Activated naive CD8-positive, alpha-beta T cell treated with anti-CD3 and anti-CD28 coated beads, Interleukin-2, amount 50 U/mL, for 24 hours (primary cell): ENCODE measurements at places on chromosomes 4 and X.

GRCh38 chr4:6124386-6125102, 75.8 kb downstream of the JAKMIP1 start:
- peaks cover 3% of the 10 kb centered on the region for H3K4me1 ChIP-seq
- no peaks in the 10 kb centered on the region for H3K27me3 ChIP-seq
- no peak overlapping the region for H3K4me3 ChIP-seq
- no peak overlapping the region for H3K27ac ChIP-seq
- no peaks in the 10 kb centered on the region for H3K36me3 ChIP-seq

DNA sequence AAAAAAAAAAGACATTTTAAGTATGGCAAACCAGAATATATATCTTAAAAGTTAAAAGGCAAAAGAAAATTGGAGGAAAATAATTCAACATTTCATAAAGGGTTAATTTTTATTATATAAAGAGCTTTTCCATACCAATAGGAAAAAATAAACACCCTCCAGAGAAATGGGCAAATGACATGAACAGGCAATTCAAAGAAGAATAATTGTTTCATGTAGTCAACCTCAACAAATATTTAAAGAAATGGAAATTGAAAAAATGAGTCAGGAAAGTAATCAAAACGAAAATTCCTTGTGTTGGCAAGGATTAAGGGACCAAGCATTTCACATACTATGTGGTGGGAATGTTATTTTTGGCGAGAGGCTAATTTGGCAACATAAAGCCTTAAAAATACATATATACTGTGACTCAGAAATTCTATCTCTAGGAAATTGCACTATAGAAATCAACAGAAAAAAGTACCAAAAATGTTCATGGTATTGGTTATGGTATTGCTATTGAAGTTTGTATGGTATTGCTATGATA, 87.6 kb downstream of the HAUS3 start:
- H3K27ac ChIP-seq: no peak overlapping the region
- H3K4me3 ChIP-seq: no peak overlapping the region
- no peak for DNase-seq
- H3K27me3 ChIP-seq: no peaks in the 10 kb centered on the region
- H3K36me3 ChIP-seq: peaks cover 2% of the 10 kb centered on the region

DNA sequence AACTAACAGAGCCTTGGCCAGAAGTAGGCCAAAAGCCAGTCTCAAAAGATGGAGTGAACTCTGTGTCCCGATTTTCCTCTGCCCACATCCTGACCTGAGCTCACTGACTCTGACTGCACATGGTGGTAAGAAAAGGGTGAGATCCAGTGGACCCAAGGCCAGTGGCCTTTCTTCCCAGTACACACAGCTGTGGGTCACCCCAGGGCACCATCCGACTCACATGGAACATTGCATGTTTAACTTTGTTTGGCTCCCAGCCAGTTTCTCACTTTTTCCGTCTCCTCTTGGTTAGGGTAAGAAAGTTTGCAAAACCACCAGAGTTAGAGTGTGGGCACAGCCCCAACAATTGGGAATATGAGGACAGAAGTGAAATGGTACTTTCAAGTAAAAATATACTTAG, 69.8 kb downstream of the GAB1 start:
- H3K4me3 ChIP-seq: no peak overlapping the region
- DNase-seq: peak; percentile 44
- no peaks in the 10 kb centered on the region for H3K36me3 ChIP-seq
- H3K27ac ChIP-seq: peak overlapping the region; percentile 2
- H3K4me1 ChIP-seq: peaks cover 42% of the 10 kb centered on the region

DNA sequence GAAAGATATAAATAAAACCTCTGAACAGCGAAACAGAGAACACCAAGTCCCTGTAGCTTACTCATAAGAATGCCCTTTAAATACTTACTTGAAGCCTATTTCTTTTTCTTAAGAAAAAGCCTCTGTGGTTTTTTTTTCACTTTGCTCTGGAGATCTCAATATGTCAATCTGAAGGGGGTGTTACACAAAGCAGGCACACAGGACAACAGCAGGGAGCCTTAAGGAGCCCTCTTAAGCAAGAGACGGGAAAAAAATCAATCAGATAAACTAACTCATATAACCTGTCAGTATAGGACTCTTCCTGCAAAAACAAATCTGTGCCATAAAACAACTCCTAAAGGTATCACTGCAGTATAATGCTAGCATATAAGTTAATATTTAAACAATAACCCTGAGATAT, 611.1 kb upstream of the ATOH1 start:
- no peaks in the 10 kb centered on the region for H3K4me1 ChIP-seq
- H3K27ac ChIP-seq: no peak overlapping the region
- H3K27me3 ChIP-seq: no peaks in the 10 kb centered on the region
- no peak overlapping the region for H3K4me3 ChIP-seq

DNA sequence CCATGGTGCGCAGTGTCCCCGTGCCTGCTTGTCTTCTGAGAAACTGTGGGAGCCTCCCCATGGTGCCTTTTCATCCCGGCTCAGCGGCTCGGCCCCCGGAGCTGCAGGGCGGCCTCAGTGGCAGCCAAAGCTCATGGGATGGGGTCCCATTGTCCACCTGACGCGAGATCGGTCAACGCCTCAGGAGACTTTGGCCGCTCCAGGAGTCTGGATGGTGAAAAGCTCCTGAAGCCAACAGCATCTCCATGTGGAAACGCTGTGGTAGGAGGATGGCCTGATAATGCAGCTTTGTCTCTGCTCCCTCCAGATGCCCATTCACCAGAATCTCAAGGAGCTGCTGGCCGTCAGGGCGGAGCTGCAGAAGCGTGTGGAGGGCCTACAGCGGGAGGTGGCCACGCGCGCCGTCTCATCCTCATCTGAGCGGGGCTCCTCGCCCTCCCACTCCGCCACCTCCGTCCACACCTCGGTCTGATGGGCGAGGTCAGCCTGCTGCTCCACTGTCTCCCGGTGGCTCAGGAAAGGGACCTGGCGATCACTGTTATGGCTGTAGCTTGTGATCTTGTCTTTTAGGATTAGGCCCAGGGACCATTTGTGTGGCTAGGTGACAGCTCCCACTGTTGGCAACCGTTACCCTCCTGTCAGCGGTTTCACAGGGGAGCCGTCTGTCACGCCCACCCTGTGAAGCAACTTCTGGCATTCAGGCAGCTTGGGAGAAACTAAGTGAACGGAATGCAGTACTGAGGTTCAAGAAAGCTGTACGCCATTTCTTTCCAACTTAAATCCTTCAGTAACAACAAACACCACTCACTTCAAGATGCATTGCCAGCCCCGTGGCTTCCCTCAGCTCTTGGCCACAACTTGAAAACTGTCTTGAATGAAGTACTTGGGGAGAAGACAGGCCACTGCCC, 69.3 kb downstream of the MTMR1 start:
- no peaks in the 10 kb centered on the region for H3K27me3 ChIP-seq
- no peak for DNase-seq
- H3K4me1 ChIP-seq: no peaks in the 10 kb centered on the region
- no peak overlapping the region for H3K27ac ChIP-seq
- peaks cover 3% of the 10 kb centered on the region for H3K36me3 ChIP-seq

- H3K4me3 ChIP-seq: no peak overlapping the region
- H3K4me1 ChIP-seq: peaks cover 3% of the 10 kb centered on the region
- peaks cover 10% of the 10 kb centered on the region for H3K36me3 ChIP-seq
- peaks cover 31% of the 10 kb centered on the region for H3K27me3 ChIP-seq
- no peak for DNase-seq
These were observed 83.2 kb downstream of the GPAT3 start for GRCh38 chr4:83618991-83619645.

GRCh38 chr4:40186665-40187014, 10.2 kb upstream of the RHOH start:
- H3K27me3 ChIP-seq: no peaks in the 10 kb centered on the region
- no peak for DNase-seq
- H3K4me1 ChIP-seq: peaks cover 74% of the 10 kb centered on the region
- H3K36me3 ChIP-seq: no peaks in the 10 kb centered on the region
- no peak overlapping the region for H3K4me3 ChIP-seq

DNA sequence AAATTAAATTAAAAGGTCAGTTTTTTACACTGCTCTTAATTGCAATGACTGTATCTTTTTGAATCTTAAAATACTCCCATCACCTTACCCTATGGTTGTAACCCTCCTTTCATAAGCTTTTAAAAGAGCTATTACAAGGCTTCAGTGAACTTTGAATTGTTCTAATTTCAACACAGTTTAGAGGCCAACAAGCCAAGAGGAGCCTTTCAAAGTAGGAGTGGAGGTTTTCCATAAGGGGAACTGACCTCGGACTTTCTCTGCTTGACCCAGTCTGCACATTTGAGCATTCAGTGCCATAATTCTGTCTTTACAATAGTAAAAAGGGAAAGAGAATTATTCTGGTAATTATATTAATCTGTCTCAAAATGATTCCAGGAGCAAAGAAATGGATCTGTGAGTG, 98.9 kb downstream of the PARM1 start:
- no peak for DNase-seq
- H3K4me3 ChIP-seq: no peak overlapping the region
- H3K27me3 ChIP-seq: no peaks in the 10 kb centered on the region
- peaks cover 1% of the 10 kb centered on the region for H3K36me3 ChIP-seq
- H3K27ac ChIP-seq: no peak overlapping the region

GRCh38 chr4:185399466-185399865, 2.8 kb downstream of the ANKRD37 start:
- H3K4me3 ChIP-seq: no peak overlapping the region
- peaks cover 26% of the 10 kb centered on the region for H3K4me1 ChIP-seq

DNA sequence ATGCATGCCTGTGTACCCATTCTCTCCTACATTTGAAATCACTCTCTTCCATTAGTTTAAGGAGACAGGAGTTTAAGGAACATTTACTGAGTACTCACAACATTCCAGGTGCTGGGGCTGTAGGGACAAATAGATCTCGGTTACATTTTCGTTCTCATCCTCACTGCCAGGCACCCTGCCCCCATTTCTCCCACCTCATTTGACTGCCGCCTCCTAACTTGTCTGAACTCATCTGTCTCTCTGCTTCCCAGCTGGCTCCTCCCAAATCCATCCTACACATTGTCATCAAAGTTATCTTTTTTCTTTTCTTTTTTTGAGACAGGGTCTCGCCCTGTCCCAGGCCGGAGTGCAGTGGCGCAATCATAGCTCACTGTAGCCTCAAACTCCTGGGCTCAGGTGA, 19.8 kb upstream of the MPC1L start:
- H3K27me3 ChIP-seq: no peaks in the 10 kb centered on the region
- H3K4me1 ChIP-seq: no peaks in the 10 kb centered on the region
- no peak for DNase-seq
- no peak overlapping the region for H3K4me3 ChIP-seq

GRCh38 chrX:48003367-48003757, 427 bp downstream of the ZNF182 start:
- peak overlapping the region; percentile 98 for H3K27ac ChIP-seq
- peak overlapping the region; percentile 98 for H3K4me3 ChIP-seq
- H3K27me3 ChIP-seq: no peaks in the 10 kb centered on the region
- peaks cover 24% of the 10 kb centered on the region for H3K36me3 ChIP-seq

DNA sequence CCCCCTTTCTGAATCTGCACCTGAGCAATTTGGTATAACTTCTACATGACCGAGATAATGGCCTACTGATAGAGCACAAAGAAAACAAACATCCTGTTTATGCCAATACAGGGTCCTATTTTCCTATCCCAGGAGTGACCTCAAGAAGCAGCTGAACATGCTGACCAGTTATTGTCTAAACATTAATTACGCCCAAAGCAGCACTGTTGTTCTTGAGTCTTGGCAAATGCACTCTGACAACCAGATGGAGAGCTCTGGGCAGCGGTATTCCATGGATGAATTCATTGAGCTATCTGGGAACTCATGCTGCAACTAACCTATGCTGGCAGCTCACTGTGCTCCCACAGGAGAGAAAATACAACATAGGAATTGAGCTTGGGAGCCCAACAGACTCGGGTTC, 52.6 kb downstream of the PCYT1B start:
- no peaks in the 10 kb centered on the region for H3K4me1 ChIP-seq
- no peaks in the 10 kb centered on the region for H3K27me3 ChIP-seq
- H3K36me3 ChIP-seq: no peaks in the 10 kb centered on the region
- DNase-seq: no peak

DNA sequence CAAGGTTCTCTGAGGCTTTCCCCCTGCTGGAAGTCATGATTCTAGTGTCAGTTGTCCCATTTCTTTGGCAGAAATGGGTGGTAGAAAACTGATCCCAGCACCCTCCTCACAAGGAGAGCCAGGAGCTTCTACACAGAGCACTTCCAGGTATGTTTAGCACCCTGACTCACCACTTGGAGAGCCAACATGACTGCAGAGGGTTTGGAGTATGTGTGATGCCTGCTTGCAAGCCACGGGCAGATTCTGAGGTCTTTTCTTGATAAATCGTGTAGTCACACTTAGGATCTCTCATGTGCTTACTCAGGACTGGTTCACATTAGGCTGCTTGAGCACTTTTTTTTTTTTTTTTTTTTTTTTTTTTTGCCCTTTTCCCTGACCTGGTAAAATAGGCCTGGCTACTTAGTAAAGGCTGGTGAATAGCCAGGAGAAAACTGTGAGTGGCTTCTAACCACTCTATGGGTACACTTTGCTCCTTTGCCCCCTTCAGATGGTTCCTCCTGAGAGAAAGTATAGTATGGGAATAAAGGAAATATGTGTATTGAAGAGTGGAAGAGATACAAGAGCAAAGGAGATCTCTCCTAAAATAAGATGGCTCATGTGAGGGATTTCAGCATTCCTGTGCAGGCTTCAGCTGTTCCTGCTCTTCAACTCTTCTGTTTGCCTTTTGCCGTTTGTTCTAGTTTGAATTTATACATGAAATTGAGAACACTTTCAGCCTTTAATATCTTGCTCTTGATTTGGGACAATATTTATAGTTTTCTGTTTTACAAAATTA, 103.6 kb downstream of the EMCN start:
- H3K4me1 ChIP-seq: no peaks in the 10 kb centered on the region
- no peak for DNase-seq
- no peak overlapping the region for H3K27ac ChIP-seq

GRCh38 chr4:142203505-142203904, 567.1 kb downstream of the IL15 start:
- no peaks in the 10 kb centered on the region for H3K27me3 ChIP-seq
- no peak overlapping the region for H3K27ac ChIP-seq
- no peaks in the 10 kb centered on the region for H3K4me1 ChIP-seq

GRCh38 chr4:155529716-155530115, 136.9 kb upstream of the GUCY1A1 start:
- peaks cover 5% of the 10 kb centered on the region for H3K27me3 ChIP-seq
- H3K36me3 ChIP-seq: no peaks in the 10 kb centered on the region
- H3K27ac ChIP-seq: no peak overlapping the region
- peaks cover 4% of the 10 kb centered on the region for H3K4me1 ChIP-seq
- no peak for DNase-seq

GRCh38 chr4:92265021-92265420, 38.7 kb upstream of the GRID2 start:
- no peaks in the 10 kb centered on the region for H3K27me3 ChIP-seq
- H3K27ac ChIP-seq: no peak overlapping the region
- H3K4me1 ChIP-seq: no peaks in the 10 kb centered on the region
- H3K36me3 ChIP-seq: no peaks in the 10 kb centered on the region
- H3K4me3 ChIP-seq: no peak overlapping the region

GRCh38 chr4:17578482-17578891, 1.5 kb downstream of the LAP3 start:
- H3K27ac ChIP-seq: peak overlapping the region; percentile 92
- no peak for DNase-seq
- peaks cover 24% of the 10 kb centered on the region for H3K4me1 ChIP-seq
- peaks cover 42% of the 10 kb centered on the region for H3K36me3 ChIP-seq
- H3K4me3 ChIP-seq: peak overlapping the region; percentile 94
